GM04504 (cell line): ENCODE measurements at places on chromosomes 1 and 21.

DNA sequence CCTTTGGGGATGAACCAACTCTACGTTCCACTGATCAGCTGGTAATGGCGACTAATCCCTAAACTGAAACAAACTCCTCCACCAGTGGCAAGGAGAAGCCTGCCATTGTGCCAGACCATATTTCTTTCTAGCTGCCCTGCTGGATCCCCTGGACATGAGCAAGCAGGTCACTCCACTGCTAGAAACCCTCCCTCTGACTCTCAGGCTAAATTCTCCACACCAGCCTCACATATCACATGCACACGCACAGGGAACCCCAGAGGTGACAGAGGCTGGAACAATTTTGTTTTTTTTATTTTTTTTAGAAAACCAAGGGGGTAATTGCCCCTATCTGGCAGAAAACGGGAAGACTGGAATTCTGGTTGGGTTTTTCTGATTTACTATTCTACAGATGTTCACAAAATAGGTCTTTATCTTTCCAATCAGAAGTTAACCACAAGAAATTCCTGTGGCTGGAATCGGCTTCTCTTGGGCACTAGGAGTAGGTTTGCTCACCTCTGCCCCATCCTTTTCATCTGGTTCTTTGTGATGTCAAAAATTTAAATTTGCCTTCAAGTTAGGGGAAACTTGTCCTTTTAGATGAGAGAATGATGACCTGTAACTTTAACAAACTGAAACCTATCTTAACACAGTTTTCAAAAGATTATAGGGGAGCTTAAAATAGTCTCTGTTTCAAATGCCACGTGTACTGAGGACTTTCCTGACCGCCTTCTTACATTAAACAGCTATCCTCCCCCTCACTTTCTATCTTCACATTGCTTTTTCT is 258.1 kb downstream of the SDCCAG8 start:
- no peak for DNase-seq

- DNase-seq: no peak
Observed at GRCh38 chr1:181208967-181209366, 120.5 kb downstream of the IER5 start.

- DNase-seq: no peak
Observed at GRCh38 chr21:36665806-36666205, 33.1 kb upstream of the SIM2 start.

- no peak for DNase-seq
Observed at GRCh38 chr1:162178432-162178831, 108.9 kb downstream of the NOS1AP start.

DNA sequence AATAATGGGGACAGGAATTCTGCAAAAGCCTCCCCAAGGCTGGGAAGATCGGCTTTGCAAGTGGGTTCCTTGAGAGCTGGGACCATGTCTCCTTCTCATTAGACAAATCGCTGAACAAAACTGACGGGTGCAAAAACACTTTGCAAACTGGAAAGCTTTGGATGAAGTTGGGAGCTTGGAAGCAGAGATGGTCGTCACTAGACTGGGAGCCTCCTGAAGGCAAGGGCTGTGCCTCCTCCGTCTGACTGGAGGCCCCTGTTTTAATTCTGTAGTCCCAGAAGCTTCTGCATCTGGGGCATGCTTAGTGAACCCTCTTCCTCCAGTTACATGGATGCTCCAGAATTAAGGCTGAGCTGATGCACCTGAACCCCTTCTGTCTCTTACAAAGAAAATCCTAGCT is 82.3 kb upstream of the IFFO2 start:
- DNase-seq: no peak

DNA sequence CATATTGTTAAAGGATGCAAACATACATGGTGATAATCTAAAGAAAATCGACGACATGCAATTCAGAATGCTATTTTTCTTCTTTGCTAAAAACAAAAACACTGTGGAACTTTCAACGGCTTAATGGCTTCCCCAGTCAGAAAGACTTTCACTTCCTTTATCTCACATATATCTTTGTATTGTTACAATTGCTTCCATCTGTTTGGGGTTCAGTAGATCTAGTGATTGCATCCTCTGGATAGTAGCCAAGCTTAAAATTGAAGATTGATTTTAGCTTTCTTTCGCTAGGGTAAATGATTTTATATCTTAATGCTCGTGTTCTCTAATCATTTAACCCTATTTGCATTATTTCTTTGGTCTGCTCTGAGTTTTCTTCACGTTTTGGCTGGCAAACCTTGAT is 31.8 kb upstream of the ADAMTS1 start:
- DNase-seq: no peak

- DNase-seq: no peak
Observed at GRCh38 chr1:17558954-17559614, 19.6 kb downstream of the ARHGEF10L start.

- no peak for DNase-seq
Observed at GRCh38 chr1:84259376-84259775, 42.1 kb upstream of the SAMD13 start.
